ENCODE measurements at places on chromosomes 13 and 19.

- peak; percentile 53 for DNase-seq
Measured at GRCh38 chr19:48975947-48976847, 11.1 kb downstream of the FTL start.

DNA sequence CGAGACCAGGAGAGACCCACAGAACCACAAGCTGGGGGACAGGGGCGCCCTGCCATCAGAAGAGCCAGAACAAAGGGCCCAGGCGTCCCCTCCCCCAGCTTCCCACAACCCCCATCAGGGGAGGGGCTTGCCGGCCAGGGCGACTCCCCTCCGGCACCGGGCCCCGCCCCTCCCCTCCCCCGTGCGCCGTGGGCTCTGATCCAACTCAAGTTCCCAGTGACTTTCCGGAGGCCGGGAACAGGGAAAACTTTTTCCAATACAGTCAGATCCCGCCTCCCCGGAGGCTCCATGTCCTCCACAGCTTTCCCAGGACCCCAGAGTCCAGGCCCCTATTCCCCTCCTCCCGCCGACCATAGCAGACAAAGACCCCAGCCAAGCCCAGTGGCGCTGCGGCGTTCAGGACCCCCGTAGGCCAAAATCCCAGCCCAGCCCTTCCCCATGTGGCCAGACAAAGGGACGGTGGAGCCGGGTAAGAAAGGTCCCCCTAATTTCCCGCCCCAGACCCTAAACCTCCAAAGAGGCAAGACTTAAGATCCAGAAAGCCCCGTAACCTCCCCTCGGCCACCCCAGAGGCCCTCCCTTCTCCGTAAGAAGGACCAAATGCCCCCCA is 673 bp downstream of the TEAD2 start:
- DNase-seq = no peak

DNA sequence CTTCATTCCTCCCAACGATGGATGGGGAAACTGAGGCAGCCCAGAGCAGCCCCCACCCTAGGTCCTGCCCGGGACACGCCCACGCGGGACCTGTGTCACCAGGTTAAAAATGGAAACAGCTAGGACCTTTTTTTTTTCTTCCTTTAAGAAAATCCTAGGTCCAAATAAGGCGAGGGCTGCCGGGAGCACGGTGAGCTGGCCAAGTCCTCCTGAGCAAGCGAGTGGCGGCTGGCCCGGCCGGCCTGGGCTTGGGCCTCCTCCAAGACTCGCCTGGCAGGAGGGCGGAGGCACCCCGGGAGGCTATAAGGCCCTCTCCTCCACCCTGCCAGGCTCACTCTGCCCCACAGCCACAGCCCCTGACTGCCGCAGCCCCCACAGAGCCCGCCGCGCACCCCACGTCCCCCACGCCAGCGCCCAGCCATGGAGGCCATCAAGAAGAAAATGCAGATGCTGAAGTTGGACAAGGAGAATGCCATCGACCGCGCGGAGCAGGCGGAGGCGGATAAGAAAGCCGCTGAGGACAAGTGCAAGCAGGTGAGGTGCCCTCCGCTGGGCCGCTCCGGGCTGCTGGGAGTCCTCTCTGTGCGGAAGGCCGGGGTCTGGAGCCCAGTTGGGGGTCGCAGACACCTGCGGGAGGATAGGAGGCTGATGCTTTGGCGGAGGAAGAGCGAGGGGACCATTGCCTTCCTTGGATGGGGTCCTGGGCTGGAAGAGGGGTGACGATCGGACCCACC is 8.9 kb upstream of the TPM4 start:
- DNase-seq = no peak

DNA sequence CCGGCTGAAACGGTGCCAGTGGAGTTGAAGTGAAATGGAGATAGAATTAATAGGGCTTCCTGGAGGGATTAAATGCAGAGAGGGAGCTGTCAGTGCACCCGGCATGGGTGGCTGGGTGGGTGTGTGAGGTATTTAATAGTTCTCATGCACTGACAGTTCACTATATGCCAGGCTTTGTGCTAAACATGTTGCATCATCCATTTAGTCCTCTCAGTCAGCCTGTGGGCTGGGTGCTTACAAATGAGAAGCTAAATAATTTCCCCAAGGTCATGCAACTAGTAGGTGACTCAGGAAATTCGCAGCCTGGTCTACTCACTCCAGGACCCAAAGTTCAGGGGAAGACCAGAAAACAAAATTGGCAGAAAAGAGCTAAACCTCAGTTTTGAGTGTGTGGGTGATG is 63.5 kb upstream of the SPATA13 start:
- peak; percentile 60 for DNase-seq

GRCh38 chr19:2814426-2814825 is 5.2 kb upstream of the ZNF554 start:
- DNase-seq = no peak

DNA sequence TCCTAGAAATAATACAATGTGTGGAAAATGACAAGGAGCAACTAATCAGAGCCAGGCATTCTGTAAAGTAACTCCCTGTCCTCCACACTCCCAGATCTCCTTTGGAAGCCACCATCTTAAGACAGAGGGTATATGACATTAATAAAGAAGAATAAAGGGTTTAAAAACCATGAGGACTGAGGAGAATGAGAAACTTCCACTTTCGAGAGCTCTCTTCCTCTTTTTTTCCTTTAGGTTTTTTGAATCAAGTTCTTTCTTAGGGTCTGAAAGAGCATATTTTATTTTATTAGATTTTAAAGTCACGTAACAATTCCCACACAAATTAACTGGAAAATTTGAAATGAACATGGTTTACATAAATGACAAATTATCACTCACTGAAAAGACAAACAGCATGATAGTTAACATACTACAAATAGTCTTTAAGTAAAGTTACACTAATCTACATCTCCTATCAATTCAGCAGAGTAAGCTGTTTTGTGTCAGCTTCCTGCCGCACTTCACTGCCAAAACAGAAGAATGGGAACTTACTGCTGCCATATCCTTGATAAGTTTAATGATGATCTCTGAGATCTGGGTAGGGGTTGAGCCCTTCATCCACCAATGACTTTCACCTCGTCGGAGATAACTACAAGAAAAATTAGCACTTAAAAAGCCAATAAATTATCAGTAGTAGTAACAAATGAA is 38.6 kb upstream of the FBXL3 start:
- DNase-seq = no peak

DNA sequence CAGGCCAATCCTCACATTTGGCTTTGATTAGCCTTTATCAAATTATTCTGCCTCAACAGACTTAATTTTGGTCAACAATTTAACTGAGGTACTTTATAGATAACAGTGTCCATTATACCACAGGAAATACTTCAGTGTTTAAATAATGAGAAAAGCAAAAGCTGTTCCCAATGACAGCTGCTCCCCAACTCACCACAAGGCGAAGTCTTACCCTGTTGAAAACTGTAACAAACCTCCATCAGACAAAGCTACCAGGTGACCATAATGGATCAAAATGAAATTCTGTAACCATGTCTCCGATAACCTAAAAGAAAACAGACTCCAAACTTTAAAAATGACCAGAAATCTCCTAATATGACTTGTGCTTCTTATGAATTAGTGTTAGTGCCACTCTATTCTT is 50.3 kb downstream of the ZNF44 start:
- DNase-seq = no peak

DNA sequence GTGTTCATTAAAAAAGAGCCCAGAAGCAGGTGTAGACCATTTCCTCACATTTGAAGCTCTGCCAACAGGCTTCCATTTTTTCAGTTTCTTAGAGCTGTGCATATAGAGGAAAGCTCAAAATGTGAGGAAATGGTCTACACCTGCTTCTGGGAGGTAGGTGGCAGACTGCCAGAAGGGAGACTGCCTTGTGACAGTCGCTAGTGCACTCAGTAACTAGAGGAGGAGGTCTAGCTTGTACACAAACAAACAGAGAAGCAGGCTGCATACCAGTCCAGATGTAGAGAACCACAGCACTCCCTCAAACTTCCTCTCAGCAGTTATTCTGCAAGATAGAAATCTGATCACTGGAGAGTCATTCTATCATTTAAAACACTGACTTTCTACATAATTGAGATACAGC is 800.2 kb downstream of the EFNB2 start:
- no peak for DNase-seq

GRCh38 chr13:21218351-21219035 is 42.0 kb downstream of the MRPL57 start:
- DNase-seq = peak; percentile 4

- DNase-seq = no peak
Measured at GRCh38 chr13:97221466-97221865, 667 bp upstream of the MBNL2 start.

DNA sequence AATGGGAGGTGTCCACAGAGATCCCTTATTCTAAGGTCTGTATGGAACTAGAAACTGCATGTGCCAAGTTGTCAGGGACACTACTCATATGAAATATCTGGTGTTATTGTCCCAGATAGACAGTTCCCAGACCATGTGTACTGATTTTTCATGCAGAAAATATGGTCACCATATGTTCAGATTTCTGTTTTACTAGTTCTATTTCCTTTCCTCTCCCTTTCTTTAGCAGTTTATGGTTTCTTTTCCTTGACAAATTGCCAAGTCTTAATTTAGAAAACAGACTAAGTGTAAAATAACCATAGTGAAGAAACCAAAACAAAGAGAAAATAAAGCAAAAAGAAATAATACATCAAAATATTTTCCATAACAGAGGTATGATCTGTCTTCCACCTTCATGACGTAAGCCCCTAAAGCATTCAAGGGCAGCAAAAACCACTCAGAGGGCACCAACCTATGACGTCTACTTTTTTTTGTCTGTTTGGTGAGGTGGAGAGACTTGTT is 248.5 kb downstream of the KCTD12 start:
- DNase-seq = no peak
